Right ventricle myocardium superior (tissue), 1 donor: ENCODE measurements at places on chromosomes 3 and 15. TPM values are rescaled to one million over a fixed set of nuclear protein-coding genes. Genes with fewer than 3 reads are reported as not detected.

HIGD2B gene
- not detected for total RNA-seq

RAD51 gene
- 0.43 TPM for total RNA-seq

MAP2K1 gene
- 36.9 TPM for total RNA-seq

PYGO1 gene
- 6.0 TPM for total RNA-seq

PLA2G4B gene
- 3.6 TPM for total RNA-seq

DUOX1 gene
- total RNA-seq, result 1.2 TPM

SOX14 gene
- total RNA-seq, result not detected

GOLGA6B gene
- not detected for total RNA-seq

SLCO3A1 gene
- 46.6 TPM for total RNA-seq

GADL1 gene
- total RNA-seq, result not detected

GRCh38 chr3:98003306-98003969 is 31.2 kb upstream of the RIOX2 start:
- DNase-seq, result no peak

GRCh38 chr15:67024314-67024997 is 40.9 kb upstream of the SMAD3 start:
- DNase-seq, result peak; percentile 72

DNA sequence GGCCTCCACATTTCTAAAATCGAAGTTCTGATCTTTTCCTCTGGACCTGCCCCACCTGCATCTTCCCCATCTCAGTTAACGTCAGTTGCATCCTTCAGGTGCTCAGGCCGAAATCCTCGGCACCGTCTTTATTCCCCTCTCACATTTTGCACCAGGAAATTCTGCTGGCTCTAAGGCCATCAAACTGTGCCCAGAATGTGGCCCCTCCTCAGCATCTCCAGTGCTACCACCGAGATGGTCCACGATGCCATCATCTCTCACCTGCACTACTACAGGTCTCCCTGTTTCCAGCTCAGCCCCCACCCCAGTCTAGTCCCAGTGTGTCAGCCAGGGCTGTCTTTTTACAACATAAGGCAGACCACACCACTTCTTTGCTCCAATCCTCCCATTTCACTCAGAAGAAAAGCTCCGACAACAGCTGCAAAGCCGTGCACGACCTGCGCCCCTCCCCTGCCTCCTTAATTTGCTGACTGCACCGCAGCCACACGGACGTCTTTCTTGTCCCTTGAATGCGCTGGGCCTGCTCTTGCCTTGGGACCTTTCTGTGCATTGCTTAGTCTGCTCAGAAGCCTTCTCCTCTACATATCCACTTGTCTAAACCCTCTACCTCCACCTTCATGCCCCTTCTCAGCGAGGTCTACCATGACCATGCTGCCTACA is 14.4 kb downstream of the MUC20 start:
- DNase-seq, result no peak

DNA sequence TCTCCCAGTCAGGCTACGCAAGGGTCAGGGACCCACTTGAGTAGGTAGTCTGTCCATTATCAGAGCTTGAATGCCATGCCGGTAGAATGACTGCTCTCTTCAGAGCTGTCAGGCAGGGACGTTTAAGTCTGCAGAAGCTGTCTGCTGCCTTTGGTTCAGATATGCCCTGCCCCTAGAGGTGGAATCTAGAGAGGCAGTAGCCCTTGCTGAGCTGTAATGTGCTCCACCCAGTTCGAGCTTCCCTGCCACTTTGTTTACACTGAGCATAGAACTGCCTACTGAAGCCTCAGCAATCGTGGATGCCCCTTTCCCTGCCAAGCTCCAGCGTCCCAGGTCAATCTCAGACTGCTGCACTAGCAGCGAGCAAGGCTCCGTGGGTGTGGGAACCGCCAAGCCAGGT is 57.5 kb upstream of the SETMAR start:
- no peak for DNase-seq

DNA sequence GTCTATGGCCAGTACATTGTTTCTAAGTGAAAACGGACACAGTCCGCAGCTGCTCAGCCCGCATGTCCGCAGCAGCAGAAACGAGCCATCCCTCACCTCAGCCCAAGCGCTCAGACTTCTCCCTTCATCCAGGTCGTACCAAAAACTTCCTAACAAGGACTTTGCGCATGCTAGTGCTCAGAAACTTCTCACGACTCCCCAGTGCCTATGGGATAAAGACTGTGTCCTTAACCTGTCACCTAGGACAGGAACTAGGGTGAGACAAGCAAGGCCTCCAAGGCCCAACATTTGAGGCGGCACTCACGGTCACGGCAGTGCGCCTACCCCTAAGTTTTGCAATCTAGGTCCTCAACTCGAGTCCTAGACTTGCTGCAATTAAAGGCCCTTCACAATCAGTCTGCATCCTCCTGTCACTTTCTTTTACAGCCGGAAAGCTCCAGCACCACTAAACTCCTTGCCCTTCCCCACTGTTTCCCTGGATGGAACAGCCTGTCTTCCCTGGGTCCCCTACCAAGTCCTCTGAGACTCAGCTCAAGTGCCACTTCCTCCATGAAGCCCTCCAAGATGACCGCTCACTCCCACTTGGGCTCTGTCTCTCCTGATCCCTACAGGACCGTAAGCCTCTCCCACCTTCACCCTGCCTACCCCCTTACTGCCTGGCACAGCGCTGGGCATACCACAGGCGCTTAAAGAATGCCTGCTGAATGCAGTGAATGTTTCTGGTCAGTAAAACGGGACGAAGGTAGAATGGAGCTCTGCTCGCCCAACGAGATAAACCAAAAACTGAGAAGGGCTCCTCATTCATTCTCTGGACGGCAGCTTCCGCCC is 1.2 kb downstream of the CLN6 start:
- DNase-seq, result no peak

GRCh38 chr15:52016316-52016715 is 2.7 kb upstream of the MAPK6 start:
- no peak for DNase-seq

- DNase-seq, result no peak
These were observed 114.7 kb upstream of the BHLHE40 start for GRCh38 chr3:4864503-4864902.

GRCh38 chr15:83714939-83715628 is 61.2 kb downstream of the ADAMTSL3 start:
- DNase-seq, result no peak

DNA sequence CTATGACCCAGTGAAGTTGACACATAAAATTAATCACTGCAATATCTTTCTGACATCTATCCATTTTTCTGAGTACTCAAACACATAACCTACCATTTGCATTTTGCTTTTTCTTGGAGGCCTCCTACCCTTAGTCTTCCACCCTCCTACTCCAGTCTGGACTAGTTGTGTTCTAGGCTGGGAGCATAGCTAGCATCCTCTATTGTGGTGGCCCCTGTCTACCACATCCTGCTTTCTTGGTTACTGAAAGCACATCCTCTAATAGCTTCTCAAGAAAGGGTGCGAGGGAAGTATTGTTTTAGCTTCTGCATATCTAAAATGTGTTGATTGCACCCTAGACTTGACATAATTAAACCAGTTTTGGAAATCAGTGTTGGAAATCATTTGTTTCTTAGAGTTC is 176.5 kb downstream of the THSD4 start:
- DNase-seq, result no peak

DNA sequence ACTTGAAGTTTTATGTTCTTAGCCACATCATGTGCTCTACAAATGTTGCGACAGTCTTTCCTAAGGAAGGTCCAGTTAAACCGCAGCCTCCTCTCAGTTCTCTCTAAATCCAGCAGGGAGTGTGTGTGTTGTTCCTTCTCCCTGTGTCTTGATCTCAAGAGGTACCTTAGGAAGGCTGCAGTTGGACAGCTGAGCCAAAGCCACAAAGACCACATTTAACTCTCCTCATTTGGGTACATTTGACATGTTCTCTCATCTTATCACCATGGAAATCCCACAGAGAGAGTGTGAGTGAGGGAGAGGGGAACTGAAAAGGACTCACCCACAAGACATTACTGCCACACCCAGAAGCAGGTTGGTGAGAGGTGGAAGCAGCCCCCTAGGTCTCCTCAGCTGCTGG is 79.5 kb downstream of the CD200R1L start:
- DNase-seq, result no peak

DNA sequence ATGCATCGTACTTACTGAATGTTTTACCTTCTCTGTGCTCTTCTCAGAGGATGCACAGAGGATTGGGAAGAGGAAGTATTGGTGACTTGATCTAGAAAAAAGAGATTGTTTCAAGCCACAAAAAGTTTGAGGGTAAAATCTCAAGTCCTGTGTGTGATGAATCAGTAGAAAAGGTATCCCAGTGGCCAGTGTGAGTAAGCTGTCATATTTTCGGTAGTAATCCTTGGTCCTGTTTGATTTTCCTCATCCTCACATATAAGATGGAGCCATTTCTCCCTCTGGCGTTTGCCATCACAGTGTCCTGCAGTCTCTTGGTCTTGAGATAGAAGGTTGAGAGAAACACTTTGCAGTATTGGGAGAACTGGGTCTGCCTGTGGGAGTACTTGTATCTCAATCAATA is 166.8 kb downstream of the LPP start:
- no peak for DNase-seq

DNA sequence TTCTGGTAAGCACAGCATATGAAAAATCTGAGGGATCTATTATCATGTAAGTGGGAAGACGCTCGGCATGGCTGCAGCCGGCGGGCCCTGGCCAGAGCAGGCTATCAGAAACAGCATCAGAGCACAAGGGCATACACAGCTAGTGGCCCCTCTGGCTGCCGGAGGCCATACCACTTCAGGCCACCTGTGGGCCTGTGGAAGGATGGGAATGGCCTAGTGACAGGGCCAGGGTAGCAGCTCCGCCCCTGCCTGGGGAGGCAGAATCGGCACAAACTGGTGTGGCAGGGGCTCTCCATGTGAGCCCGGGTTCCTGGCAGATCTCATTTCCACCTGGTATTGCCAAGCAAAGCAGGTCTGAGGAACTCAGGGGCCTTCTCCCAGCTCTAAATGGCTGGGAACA is 46.4 kb downstream of the SH3BP5 start:
- DNase-seq, result no peak

- DNase-seq, result no peak
These were observed 88.6 kb upstream of the ZNF385D start for GRCh38 chr3:21839592-21839991.

- no peak for DNase-seq
These were observed 7.0 kb downstream of the CHST14 start for GRCh38 chr15:40477642-40478327.

- DNase-seq, result peak; percentile 39
These were observed 2.1 kb downstream of the PLA2G4F start for GRCh38 chr15:42154212-42154941.

- DNase-seq, result no peak
These were observed 35.2 kb upstream of the SIAH2 start for GRCh38 chr3:150798122-150798618.

DNA sequence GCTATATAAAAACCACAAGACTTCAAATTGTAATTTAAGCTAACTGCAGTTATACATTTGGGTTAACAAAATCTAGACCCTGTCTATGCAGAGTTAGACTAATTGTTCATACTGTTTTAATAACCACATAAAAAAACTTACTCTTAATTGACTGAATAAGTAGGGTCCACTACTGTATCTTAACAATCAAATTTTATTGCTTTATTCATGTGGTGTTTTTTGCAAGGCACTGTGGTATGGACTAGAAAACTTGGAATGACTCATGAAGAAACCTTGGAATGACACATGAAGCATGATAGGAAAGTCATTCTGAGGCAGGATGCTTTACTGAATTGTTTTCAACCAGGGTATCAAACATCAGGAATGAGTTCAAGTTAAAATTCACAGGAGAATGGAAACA is 2.3 kb downstream of the SERP1 start:
- no peak for DNase-seq

- DNase-seq, result no peak
These were observed 83.4 kb downstream of the DCLK3 start for GRCh38 chr3:36680952-36681351.

DNA sequence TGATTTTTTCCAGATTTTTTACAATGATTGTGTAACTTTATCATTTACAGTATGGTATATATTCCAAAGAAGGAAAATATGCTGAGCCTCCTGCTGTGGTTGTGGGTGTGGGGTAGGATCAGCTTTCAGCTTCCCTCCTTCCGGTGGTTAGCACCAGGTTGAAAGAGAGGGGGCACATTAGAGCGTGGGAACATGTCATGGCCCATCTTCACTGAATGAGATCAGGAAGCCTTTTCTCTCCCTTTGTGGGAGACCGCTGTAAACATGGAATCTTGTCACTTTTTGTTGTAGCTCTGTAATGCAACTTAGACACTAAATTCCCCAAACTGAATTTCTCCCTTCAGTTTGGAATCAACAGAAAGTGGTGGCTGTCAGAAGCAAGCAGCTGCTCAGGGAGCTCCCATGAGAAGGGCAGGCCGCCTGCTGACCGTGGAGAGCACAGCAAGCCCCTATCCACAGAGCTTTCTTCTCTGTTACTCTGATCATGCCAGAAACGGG is 86.7 kb upstream of the LIMD1 start:
- peak; percentile 58 for DNase-seq

GRCh38 chr3:17307482-17307881 is 422.7 kb downstream of the PLCL2 start:
- no peak for DNase-seq

DNA sequence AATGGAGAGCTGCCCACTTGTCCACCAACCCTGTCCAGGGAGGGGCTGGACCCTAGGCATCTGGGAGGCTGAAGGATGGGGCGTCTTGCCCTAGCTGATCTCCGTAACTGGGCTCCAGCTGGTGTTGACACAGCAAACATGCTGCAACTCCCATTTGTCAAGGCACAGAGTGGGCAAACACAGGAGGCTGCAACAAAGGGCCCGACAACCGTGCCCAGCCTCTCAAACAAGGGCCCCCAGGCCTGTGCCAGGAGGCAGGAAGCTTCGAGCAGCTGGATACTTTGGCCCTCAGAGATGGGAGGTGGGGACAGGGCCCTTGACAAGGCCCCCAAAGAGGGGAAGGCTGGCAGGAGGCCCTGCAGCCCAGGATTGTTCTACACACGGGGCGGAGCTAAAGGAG is 64.2 kb upstream of the TMEM115 start:
- DNase-seq, result no peak

DNA sequence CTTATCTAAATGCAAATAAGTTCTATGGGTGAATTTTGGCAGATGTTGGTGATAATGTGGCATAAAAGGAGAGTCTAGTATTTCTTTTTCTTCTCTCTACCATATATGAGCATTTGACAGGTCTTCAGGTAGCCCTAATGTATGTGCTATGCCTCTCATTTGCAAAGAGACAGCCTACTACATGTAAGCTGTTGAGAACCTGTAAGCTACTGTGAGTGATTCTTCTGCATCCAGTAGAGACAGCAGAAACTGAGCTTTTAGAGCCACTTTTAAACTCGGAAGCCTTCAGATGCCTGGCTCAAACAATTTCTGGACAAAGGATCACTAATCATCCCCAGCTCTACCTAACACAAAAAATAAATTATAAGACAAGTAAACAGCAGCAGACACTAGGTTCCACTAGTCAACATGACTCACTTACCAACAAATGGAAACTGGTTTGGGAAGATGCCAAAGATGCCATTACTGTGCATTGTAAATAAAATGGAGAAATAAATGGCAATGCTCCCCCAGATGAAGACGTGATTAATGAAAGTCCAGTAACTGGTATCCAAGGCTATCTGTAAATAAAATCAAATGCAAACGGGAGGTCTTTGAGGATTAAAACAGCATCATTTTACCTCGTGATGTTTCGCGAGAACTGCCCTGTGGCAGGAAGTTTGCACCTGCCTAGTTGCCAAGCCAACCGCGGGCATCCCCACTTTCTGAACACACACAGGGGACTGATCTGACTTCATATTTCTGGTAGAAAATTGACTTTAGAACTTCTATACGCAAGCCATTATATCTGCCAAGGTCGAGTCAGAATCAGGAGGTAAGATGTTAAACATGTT is 245.3 kb downstream of the DTWD1 start:
- DNase-seq, result no peak

GRCh38 chr15:38378161-38378560 is 75.8 kb upstream of the FAM98B start:
- peak; percentile 80 for DNase-seq

- no peak for DNase-seq
These were observed 69.4 kb upstream of the PLXNA1 start for GRCh38 chr3:126913524-126913923.
